DMS53 (cell line): ENCODE measurements at places on chromosomes 1 and 21.

DNA sequence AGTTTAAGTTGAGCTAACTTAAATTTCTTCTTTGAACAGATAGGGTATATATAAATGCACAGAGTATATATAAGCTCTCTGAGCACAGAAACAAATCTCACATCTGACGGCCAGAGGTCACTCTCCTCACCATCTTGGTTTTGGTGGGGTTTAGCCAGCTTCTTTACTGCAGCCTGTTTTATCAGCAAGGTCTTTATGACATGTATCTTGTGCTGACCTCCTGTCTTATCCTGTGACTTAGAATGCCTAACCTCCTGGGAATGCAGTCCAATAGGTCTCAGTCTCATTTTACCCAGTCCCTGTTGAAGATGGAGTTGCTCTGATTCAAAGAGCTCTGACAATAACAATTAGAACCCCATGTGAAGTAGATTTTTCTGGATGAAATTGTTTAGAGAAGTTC is 1.6 kb upstream of the MOV10 start:
- no peak for DNase-seq

DNA sequence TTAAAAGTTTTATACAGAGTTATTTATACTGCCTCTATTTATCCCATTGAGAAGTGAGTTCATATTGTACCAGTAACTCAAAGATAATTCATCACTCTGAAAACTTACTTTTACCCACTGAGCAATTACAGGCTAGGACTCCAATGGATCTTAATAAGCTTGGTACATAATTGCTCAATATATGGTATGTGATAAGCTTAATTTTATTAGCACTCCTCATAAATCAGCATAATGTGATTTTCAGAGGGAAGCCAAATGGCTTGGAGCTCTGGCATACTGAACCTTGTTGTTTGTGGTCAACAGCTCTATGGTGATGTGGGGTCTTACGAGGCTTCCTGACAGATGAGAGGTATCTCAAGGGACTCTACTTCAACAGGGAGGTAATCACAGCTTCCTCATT is 26.3 kb downstream of the ADAM30 start:
- DNase-seq = no peak

- no peak for DNase-seq
Measured at GRCh38 chr1:167541610-167542009, 12.0 kb downstream of the CREG1 start.

DNA sequence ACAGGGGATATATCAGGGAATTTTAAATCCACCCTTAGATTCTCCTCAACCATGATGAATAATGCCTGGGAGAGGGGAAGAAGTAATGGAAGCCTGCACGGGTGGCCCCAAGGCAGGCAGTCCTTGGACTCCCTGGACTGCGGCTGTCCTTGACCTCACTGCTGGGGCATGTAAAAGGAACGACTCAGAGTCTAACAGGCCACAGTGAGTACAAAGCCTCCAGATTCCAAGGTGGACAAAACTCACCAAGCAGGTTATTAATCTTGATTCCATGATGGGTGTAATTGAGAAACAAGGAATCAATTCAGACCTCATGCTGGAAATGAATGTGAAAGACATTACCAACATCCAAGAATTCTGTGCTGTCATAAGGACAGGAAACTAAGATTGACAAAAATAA is 13.0 kb upstream of the ARHGAP29 start:
- peak; percentile 35 for DNase-seq

DNA sequence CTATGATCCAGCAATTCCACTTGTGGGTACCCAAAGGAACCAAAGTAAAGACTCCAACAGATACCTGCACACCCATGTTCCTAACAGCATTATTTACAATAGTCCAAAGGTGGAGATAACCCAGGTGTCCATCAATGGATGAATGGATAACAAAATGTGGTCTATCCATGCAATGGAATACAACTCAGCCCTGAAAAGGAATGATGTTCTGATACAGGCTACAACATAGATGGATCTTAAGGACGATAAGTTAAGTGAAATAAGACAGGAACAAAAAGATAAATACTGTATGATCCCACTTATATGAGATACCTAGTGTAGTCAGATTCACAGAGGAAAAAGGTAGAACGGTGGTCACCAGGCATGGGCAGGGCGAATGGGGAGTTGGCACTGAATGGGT is 69.7 kb downstream of the GNG4 start:
- no peak for DNase-seq

GRCh38 chr1:166064313-166064926 is 102.4 kb downstream of the FAM78B start:
- DNase-seq = no peak

DNA sequence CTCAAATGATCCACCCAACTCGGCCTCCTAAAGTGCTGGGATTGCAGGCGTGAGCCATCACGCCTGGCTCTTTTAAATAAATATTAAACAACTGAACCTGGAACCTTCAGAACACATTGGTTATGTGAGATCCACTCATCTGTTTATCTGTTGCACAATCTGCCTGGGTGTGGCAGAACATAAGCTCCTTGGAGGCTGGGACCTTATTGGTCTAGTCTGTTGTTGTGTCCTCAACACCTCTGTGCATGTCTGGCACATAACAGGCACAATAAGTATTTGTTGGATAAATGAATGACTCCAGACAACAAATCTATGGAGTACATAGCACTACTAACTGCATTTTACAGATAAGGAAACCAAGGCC is 4.1 kb upstream of the NBL1 start:
- no peak for DNase-seq

GRCh38 chr1:39214714-39214997 is 10.2 kb downstream of the MACF1 start:
- no peak for DNase-seq

GRCh38 chr1:39737546-39738169 is 1.0 kb upstream of the PPIE start:
- DNase-seq = no peak

DNA sequence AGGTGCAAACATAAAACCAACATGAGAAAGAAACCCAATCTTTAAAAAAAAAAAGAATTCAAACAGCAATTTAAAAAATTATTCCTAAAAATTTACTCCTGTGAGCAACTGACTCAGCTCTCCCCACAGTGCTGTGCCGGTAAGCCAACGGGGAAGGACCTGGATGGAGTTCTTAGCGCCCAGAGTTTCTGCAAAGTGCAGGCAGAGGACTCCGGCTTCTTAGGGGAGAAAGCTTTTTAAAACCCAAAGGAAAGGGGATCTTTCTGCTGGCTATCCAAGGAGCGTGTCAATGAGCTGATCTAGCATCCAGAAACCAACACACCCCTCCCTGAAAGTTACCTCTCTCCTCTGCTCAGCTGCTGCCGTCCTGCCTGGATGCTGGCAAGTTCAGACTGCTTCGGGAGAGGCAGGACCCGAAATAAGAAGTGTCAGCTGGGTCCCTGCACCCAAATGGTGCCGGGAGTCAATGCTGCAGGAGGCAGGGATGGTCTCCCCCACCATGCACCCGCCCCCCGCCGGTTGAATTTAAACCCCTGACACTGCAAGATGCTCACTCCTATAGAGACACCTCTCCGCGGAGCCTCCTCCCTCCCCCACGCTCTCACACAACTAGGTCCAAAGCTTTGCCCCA is 32.2 kb upstream of the H6PD start:
- no peak for DNase-seq

- DNase-seq = peak; percentile 59
Measured at GRCh38 chr1:224223819-224224714, 41.0 kb downstream of the DEGS1 start.

GRCh38 chr1:2786329-2787162 is 14.9 kb downstream of the TTC34 start:
- peak; percentile 22 for DNase-seq

GRCh38 chr21:42362700-42363099 is 3.6 kb downstream of the TFF1 start:
- no peak for DNase-seq

DNA sequence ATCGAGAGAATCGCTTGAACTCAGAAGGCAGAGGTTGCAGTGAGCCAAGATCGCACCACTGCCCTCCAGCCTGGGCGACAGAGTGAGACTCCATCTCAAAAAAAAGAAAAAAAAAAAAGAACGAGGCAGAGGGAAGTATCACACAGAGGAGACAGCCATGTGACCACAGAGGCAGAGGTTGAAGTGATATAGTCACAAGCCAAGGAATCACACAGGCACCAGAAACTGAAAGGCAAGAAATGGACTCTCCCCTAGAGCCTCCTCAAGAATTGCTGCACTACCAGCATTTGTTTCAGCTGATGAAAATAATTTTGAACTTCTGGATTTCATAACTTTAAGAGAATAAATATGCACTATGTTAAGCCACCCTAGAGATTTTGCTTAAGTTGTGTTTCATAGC is 459.6 kb downstream of the PTPRC start:
- DNase-seq = no peak

GRCh38 chr1:10724948-10725847 is 71.2 kb downstream of the CASZ1 start:
- DNase-seq = no peak
